A549 treated with DMSO at 1 μM for 4 hours (cell line): ENCODE measurements at places on chromosomes 12 and 14. TPM values are rescaled to one million over a fixed set of nuclear protein-coding genes. Genes with fewer than 3 reads are reported as not detected.

The SYCP3 gene
- 0.12 to 0.14 TPM in 2 of 5 replicates, not detected in the others for total RNA-seq

The NRXN3 gene
- total RNA-seq: 0.95 to 1.4 TPM (median 1.2 TPM) in 5 replicates

The ANO2 gene
- 0.11 TPM in 1 of 5 replicates, not detected in the others for total RNA-seq

The FAM222A gene
- total RNA-seq: 3.9 to 7.6 TPM (median 6.5 TPM) in 5 replicates

The GALNT6 gene
- 3.1 to 4.7 TPM (median 4.3 TPM) in 5 replicates for total RNA-seq

The USP5 gene
- total RNA-seq: 77.5 to 93.5 TPM (median 87.6 TPM) in 5 replicates

The TMX1 gene
- 35.3 to 57.7 TPM (median 45.3 TPM) in 5 replicates for total RNA-seq

The LHX5 gene
- 0.02 TPM in 1 of 5 replicates, not detected in the others for total RNA-seq

The PUS7L gene
- total RNA-seq: 3.4 to 6.0 TPM (median 4.5 TPM) in 5 replicates

The GPR135 gene
- 0.80 to 1.5 TPM (median 1.4 TPM) in 5 replicates for total RNA-seq

The CISTR gene
- not detected in 5 replicates for total RNA-seq

The GXYLT1 gene
- 10.3 to 17.2 TPM (median 15.8 TPM) in 5 replicates for total RNA-seq

The A2M gene
- total RNA-seq: not detected in 5 replicates

The LMNTD1 gene
- total RNA-seq: not detected in 5 replicates

The POTEM gene
- not detected in 5 replicates for total RNA-seq

The TMEM52B gene
- total RNA-seq: 0.12 to 0.36 TPM (median 0.16 TPM) in 5 replicates

The SLCO1C1 gene
- 0.03 to 0.04 TPM in 2 of 5 replicates, not detected in the others for total RNA-seq

The KICS2 gene
- total RNA-seq: 8.7 to 10.0 TPM (median 8.8 TPM) in 5 replicates

The OTX2 gene
- total RNA-seq: not detected in 5 replicates

The FOXG1 gene
- total RNA-seq: 0.08 to 0.15 TPM (median 0.09 TPM) in 5 replicates

The RNF31 gene
- 25.6 to 33.1 TPM (median 29.9 TPM) in 5 replicates for total RNA-seq

The C1RL gene
- total RNA-seq: 9.6 to 14.0 TPM (median 12.0 TPM) in 5 replicates

The FAIM2 gene
- total RNA-seq: 0.04 to 0.16 TPM in 2 of 5 replicates, not detected in the others

The PTGER2 gene
- 1.2 to 2.1 TPM (median 1.7 TPM) in 5 replicates for total RNA-seq

The CNOT2 gene
- total RNA-seq: 29.4 to 49.1 TPM (median 38.5 TPM) in 5 replicates

The OR4E2 gene
- total RNA-seq: not detected in 5 replicates

The RNF41 gene
- total RNA-seq: 22.1 to 26.5 TPM (median 25.7 TPM) in 5 replicates

The MLF2 gene
- 275 to 309 TPM (median 292 TPM) in 5 replicates for total RNA-seq

The TMEM119 gene
- 0.03 to 0.34 TPM (median 0.14 TPM) in 5 replicates for total RNA-seq

The CIROP gene
- total RNA-seq: not detected in 5 replicates

The GARIN6 gene
- not detected in 5 replicates for total RNA-seq

The NPFF gene
- 0.17 TPM in 1 of 5 replicates, not detected in the others for total RNA-seq

The CCDC197 gene
- not detected in 5 replicates for total RNA-seq

The CLEC6A gene
- not detected in 5 replicates for total RNA-seq

The STAC3 gene
- total RNA-seq: 0.16 to 0.57 TPM (median 0.27 TPM) in 5 replicates

The PROX2 gene
- total RNA-seq: not detected in 5 replicates

The KRT80 gene
- total RNA-seq: 53.8 to 71.0 TPM (median 63.0 TPM) in 5 replicates

The TBC1D30 gene
- total RNA-seq: 1.9 to 2.5 TPM (median 2.0 TPM) in 5 replicates

The SSPN gene
- total RNA-seq: 0.25 to 0.61 TPM (median 0.48 TPM) in 5 replicates

The SIX4 gene
- 2.5 to 4.6 TPM (median 3.9 TPM) in 5 replicates for total RNA-seq

The TAS2R46 gene
- 0.11 TPM in 1 of 5 replicates, not detected in the others for total RNA-seq

The SUSD6 gene
- total RNA-seq: 6.6 to 8.3 TPM (median 8.0 TPM) in 5 replicates

The PARPBP gene
- 20.5 to 27.2 TPM (median 25.6 TPM) in 5 replicates for total RNA-seq

The C12orf50 gene
- total RNA-seq: 0.07 to 0.10 TPM (median 0.08 TPM) in 4 of 5 replicates, not detected in the other

The TCTN1 gene
- 25.4 to 38.2 TPM (median 32.2 TPM) in 5 replicates for total RNA-seq

The CIDEB gene
- 0.14 to 0.70 TPM (median 0.29 TPM) in 5 replicates for total RNA-seq

The TMEM253 gene
- total RNA-seq: 0.37 to 1.4 TPM (median 1.1 TPM) in 5 replicates

The DUSP16 gene
- total RNA-seq: 11.2 to 14.8 TPM (median 13.3 TPM) in 5 replicates

The CAPZA3 gene
- not detected in 5 replicates for total RNA-seq

The SLC24A4 gene
- 0.13 to 0.41 TPM (median 0.23 TPM) in 5 replicates for total RNA-seq

The C14orf180 gene
- total RNA-seq: not detected in 5 replicates

The CD163L1 gene
- 0.42 to 0.91 TPM (median 0.52 TPM) in 5 replicates for total RNA-seq

The ZCCHC8 gene
- 21.7 to 29.8 TPM (median 27.6 TPM) in 5 replicates for total RNA-seq

The SLC35F4 gene
- not detected in 5 replicates for total RNA-seq

The FZD10 gene
- not detected in 5 replicates for total RNA-seq
